Activated T-cell treated with anti-CD3 and anti-CD28 coated beads for 24 hours (primary cell): ENCODE measurements at places on chromosomes 7 and 10.

GRCh38 chr10:20114179-20114578, 297.9 kb downstream of the PLXDC2 start:
- DNase-seq = no peak

GRCh38 chr7:24917510-24918239, 62.3 kb downstream of the OSBPL3 start:
- no peak for DNase-seq

- DNase-seq = no peak
Measured at GRCh38 chr7:142590077-142590476, 159.2 kb upstream of the PRSS1 start.

- DNase-seq = no peak
Measured at GRCh38 chr7:27249724-27250556, 7.3 kb downstream of the EVX1 start.
